ENCODE measurements at places on chromosomes 2 and 18.
A peak's percentile ranks its signal among the peaks of the same experiment; 100 is the strongest.

DNA sequence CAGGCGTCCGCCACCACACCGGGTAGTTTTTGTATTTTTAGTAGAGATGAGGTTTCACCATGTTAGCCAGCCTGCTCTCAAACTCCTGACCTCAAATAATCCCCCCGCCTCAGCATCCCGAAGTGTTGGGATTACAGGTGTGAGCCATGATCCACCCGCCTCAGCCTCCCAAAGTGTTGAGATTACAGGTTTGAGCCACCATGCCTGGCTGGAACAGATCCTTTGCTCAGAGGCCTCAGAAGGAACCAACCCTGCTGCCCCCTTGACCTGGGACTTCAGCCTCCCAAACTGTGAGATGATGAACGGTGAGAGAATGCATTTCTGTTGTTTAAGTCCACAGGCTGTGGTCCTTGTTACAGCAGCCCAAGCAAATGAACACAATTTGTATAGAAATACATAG lies 67.0 kb downstream of the NCAPH start:
- no peak for DNase-seq

- DNase-seq: no peak
Observed at GRCh38 chr2:27884601-27885000, 5.6 kb downstream of the RBKS start.

GRCh38 chr2:96556441-96557330 lies 20.1 kb downstream of the ARID5A start:
- no peak for DNase-seq

- no peak for DNase-seq
Observed at GRCh38 chr18:26459884-26460283, 88.5 kb downstream of the KCTD1 start.

DNA sequence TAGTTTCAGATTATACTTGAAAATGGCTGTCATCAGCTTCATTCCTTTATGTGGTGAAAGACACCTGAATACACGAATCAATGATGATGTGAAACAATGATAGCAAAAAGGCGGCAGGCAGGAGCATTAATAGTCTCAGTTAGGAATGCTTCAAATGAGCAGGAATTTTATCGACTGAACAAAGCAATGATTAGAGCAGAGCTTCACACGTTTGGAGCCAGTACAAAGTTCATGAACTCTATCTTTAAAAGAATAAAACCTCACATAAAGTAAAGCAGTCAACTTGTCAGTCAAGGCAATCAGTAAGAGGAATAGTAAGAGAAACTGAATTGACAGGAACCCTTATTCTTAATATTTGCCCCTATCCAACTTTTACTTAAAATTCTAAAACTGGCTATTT lies 78.4 kb upstream of the SERTAD2 start:
- DNase-seq: no peak

- DNase-seq: no peak
Observed at GRCh38 chr2:30206461-30207430, 24.6 kb upstream of the LBH start.

DNA sequence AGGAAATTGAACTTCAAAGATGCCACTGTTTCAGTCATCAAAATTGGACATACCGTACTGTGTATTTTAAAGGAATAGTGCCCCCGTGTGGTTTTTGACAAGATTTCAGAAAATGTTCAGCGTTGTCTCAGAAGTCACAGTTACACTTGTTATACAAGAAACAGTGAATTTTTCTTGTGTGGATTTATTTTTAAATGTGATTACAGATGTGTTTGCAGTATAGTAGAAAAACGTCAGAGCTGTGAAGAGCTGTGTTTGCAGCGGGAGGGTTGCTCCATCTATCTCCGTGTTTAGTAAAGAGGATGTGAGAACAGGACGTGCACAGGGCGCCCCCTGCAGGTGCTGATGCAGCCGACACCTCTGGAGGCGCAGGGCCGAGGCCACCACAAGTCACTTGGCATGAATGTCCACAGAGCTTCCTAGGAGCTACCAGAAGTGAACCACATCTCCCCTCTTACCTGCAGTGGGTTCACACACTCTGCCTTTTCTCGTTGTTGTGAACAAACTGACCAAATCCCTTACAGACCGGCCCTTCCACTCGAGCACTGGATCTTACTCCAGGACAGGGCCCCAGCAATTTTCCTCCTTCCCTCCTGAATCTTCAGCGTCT lies 73.1 kb downstream of the CACNB4 start:
- no peak for DNase-seq

- DNase-seq: no peak
Observed at GRCh38 chr2:238022594-238023157, 38.1 kb upstream of the SCLY start.

GRCh38 chr2:221567809-221568208 lies 4.3 kb downstream of the EPHA4 start:
- no peak for DNase-seq

DNA sequence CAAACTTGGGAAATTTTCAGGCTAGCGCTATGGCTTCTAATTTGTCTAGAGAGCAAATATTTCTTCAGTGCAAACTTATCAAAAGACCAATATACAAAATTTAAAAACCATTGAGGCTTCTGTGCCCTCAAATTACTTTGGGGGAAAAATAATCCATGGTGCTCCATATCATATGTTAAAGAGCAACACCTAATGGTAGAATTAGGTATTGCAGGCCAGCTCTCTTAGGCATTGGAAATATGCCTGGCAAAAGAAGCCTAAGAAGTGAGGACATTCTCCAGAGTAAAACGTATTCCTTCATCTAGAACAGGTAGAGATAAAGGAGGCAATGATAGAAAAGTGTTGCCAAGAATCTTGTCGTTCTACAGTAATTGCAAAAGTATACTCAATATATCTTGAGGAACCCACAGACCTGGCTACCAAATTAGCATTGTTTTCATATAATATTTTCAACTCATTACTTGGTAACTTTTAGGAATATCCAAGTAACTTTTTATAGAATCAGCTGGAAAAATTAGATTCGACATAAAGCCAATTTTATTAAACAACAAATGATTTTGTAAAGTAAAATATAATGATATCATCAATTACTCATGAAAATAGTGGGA lies 401.1 kb downstream of the BCL11A start:
- no peak for DNase-seq

DNA sequence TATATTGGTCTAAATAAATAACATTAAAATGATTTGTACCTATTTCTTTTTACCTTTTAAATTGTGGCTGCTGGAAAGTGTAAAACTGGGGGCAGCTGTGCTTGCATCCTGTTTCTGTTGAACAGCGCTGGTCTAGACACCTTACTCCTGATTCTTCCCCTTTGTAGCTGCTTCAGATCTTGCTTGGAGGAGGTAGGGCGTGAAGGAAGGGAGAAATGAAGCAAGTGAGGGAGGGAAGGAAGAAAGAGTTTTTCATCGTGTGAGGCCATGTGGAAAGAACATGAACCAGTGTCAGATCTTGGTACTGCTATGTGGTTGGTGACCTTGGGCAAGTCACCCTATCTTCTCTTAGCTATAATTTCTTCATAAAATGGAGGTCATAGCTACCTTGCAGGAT lies 89.0 kb upstream of the SEC11C start:
- DNase-seq: no peak

DNA sequence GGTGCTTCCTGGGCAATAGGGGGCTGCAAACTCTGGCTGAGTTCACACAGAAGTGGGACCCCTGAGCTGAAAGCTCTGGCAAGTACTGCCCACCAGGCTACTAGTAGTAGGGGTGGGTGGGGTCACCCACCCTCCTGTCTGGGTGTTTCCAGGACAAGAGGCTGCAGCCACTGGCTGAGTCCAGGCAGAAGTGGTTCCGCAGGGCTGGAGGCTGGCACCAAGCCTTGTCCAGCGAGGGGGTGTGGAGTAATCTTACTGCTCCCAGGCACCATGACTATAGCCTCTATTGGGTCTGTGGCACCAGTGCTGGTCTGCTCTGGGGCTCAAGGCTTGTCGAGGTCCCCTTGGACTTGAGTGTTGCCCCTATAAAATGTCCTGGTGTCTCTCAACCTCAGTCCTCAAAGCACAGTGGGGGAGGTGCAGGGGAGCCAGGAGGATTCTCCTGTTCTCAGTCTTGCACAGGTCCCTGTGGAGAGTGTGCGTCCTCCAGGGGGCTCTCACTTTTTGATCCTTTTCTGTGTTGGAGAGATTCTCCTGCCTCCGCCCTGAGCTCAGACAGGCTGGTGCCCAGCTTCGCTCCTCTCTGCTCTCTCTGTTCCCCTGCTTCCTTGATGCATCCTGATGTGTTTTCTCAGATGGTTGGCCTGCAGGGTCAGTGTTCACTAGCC lies 48.1 kb downstream of the NUP35 start:
- no peak for DNase-seq

DNA sequence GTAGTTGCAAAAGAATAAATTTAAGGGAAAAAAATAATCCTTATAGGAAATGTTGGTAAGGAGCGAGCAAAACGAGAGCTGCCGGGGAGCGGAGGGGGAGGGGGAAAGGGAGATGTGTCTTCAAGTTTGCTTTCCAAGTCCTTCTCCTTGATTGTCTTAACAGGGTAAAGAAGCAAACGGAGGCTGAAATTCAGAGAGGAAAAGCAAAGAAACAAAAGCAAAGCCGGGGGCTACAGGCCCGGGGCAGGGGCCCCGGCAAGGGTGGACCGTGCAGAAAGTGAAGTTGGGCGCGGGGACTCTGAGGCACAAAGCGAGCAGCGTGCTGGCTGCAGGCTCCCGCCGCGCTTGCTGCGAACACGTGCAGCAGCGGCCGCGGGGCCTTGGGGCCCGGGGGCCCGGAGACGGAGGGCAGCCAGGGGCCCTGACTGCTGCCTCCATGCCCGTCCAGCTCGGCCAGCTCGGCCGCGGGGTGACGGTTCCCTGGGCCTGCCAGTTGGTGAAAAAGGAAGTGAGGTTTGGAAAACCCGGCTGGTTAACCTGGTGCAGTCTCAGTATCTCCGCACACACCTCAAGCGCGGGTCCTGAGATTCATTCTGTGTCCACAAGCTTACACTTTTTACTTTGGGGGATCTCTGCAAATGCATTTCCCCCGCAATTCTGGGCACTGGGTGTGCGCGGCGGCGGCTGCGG lies 4.1 kb downstream of the BCL11A start:
- DNase-seq: no peak

DNA sequence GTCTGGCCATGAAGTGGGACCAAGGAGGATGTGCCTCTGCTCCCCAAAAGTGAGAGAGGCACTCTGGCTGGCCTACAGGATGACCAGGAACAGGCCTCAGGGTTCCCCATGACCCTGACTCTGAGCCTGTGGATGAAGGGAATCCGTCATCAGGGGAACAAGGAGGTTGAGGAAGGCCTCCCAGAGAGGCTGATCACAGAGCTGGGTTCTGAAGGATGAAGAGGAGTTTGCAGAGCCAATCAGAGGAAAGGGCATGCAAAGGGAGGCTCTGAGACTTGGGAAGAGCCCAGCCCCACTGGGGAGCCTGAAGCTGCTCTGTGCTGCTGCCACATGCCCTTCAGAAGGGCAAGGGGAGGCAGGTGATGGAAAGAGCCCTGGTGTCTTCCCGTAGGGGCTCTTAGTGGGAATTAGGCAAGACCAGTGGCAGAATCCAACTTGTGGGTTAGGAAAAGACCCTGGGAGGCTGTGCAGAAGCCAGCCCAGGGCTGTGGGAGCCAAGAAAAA lies 141.3 kb upstream of the ID2 start:
- no peak for DNase-seq

DNA sequence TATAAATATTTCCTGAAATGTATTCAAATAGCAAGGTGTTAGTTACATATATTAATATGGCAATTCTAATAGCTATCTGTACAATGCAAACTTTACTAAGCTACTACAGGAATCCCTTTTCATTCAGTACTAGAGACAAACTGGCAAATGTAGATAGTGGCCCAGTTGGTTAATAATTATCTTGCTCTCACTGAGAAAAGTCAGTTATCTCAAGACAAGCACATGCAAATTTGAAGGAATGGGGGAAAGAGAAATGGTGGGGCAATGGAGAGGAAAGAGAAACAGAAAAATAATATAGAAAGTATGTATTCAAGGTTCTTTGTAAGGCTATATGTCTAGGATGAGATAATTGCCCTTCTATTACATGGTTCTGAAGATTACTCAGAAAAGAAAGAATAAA lies 280.0 kb downstream of the FIGN start:
- no peak for DNase-seq

DNA sequence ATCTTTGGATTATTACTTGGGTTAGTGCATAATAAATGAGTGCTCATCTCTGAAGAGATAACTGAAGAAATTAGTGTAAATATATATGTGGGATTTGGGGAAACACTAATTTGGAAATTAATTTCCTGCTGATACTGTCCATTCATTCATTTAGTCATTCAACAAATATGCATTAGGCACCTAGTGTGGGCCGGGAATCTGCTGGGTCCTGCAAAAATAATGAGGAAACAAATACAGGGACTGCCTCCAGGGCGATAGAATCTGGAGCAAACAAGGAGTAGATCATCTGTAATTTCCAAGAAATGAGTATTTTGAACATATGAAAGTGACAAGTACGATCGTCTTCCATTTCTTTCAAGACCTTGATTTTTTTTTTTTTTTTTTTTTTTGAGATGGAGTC lies 203.7 kb upstream of the LYPD1 start:
- no peak for DNase-seq

DNA sequence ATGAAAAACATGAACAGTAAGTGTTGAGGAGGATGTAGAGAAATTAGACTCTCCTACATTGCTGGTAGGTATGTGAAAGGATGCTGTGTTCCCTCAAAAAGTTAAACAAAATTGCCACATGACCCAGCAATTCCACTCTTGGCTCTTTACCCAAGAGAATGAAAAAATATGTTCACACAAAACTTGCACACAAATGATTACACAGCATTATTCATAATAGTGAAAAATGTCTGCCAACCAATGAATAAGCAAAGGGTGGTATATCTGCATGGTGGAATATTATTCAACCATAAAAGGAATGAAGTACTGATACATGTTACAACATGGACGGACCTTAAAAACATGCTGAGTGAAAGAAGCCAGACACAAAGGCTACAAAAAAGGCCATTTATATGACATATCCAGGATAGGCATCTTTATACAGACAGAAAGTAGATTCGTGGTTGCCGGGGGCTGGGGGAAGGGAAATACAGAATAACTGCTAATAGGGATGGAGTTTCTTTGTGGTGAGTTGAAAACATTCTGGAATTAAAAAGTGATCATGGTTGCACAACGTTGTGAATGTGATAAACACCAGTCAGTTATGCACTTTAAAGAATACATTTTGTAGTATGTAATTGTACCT lies 85.4 kb upstream of the MYO3B start:
- no peak for DNase-seq

DNA sequence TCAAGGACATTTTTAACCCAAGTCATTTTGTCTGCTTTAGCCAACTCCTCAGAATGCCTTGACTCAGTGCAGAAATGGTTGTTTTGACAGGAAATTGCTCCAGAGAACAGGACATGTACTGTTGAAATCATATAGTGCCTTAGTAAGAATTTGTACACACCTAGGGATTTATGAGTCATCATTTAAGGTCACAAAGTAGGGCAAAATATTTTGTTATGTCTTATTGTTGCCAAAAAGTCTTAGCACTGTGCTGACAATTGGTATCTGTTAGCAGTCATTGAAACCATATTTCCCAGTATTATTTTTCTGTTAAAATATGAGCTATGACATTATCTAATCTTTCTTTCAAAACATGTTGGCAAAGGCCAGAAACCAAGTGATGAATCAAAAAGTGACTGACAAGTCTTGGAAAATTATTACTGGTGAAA lies 104.5 kb downstream of the OSBPL6 start:
- DNase-seq: no peak

- DNase-seq: no peak
Observed at GRCh38 chr2:109261906-109262631, 133.1 kb downstream of the SH3RF3 start.

- peak; percentile 72 for DNase-seq
Observed at GRCh38 chr2:43348908-43349661, 122.7 kb upstream of the ZFP36L2 start.
